ENCODE measurements at places on chromosomes 16 and 17.

- DNase-seq = no peak
These were observed 73.7 kb downstream of the C16orf95 start for GRCh38 chr16:87243478-87243877.

GRCh38 chr17:58156839-58157803 is 8.9 kb downstream of the OR4D1 start:
- DNase-seq = no peak

DNA sequence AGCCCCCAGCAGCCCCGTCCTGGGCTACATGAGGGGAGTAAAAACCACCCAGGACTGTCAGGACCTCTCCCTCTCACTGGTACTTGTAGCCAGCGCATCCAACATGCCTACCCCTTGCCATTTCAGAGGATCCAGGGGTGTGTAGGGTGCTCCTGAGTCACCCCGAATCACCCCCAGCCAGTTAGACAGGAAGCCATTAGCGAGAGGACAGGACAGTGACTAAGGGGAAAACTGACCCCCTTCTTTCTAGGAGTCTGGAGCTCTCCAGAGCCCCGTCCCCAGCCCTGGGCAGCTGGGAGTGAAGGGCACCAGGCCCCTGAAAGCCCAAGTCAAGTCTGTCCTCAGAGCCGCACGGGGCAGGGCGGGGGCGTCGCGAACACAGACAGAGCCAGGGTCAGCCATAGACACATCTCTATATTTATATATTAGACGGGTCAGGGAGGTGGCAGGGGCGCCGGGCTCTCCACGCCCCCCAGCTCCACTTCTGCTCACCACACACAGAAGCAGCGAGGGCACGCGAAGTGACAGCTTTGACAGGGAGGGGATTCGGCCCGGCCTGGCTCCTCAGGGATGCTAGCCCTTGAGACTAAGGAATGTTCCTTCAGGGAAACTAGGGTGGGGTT is 485 bp upstream of the GDPD3 start:
- DNase-seq = no peak

- peak; percentile 75 for DNase-seq
These were observed 133.6 kb downstream of the SNX11 start for GRCh38 chr17:48241131-48241591.

- DNase-seq = no peak
These were observed 4.0 kb downstream of the UNC13D start for GRCh38 chr17:75839942-75840798.

- no peak for DNase-seq
These were observed 15.9 kb upstream of the DOK4 start for GRCh38 chr16:57502048-57502775.

- no peak for DNase-seq
These were observed 79.8 kb downstream of the TBC1D16 start for GRCh38 chr17:79955691-79956440.

GRCh38 chr17:59498530-59499307 is 66.7 kb upstream of the DHX40 start:
- peak; percentile 14 for DNase-seq

GRCh38 chr17:43823350-43824084 is 9.4 kb downstream of the MPP3 start:
- DNase-seq = no peak

GRCh38 chr17:69284646-69285045 is 42.3 kb downstream of the ABCA5 start:
- DNase-seq = no peak

GRCh38 chr17:19238167-19238505 is 970 bp downstream of the EPN2 start:
- no peak for DNase-seq

DNA sequence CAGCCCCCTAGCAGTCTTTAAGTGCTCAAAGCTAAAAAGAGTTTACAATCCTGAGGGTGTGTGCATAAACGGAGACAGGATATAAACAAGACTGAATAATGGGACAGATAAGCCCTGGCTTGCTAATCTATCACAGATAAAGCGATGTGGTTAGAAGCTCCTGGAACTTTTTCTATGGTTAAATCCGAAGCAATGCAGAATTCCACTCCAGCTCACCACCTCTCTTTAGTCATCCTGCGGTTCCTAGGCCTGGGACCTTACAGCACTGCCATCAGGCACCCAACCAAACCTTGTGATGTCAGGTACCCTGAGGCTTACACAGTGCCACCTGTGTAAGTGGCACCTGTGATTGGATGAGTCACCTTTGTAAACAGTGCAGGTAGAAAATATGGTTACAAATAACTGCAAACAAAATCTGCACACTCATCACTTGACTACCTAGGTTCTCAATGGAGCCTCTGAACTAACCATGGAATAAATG is 31.5 kb upstream of the B4GALNT2 start:
- DNase-seq = peak; percentile 73

DNA sequence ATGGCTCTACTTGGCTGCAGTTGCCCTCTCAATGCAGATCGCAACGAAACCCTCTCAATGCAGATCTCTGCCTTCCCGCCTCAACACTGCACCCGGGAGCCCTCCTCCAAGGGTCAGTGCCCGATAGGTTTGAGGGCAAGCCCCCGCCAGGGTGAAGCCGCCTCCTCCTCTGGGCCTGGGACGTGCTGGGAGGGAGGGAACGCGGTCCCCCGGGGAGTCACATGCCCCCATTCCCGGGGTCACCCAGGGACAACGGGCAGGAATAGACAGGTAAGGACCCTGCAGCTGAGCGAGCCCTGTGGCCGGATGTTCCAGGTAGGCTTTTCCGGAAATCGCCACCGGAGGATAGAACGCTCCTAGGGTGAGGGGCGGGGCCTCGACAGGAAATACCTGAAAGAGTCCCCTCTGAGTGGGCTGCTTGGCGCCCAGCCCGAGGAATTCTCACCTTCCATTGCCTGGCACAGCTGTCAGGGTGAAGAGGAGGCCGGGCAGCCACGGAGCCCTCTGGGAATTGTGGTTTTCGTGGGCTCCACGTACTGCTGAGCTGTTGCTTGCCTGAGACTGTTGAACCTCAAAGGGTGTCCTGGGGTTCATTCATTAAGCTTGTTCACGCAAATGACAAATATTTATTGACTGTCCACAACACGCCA is 12.8 kb downstream of the ZNF174 start:
- no peak for DNase-seq

GRCh38 chr17:70775679-70776078 is 606.3 kb downstream of the KCNJ2 start:
- DNase-seq = no peak

- DNase-seq = no peak
These were observed 43.6 kb downstream of the RNF157 start for GRCh38 chr17:76196675-76197074.

DNA sequence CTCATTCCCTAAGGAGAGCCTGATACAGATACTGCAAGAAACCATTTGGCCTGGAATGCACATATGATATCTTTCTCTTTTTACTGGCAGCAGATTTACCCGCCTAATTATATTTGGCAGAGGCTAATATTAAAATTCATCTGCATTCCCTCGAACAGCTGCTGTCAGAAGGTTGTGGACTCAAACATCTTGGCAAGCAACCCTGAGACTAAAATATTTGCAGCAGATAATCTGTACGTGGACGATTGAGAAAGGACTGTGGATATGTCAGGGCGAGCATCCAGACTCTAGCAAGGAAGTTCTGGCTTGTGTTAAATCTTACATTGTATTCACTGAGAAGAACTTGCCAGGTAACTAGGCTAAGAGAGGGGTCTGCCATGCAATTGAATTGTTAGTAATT is 65.2 kb downstream of the SNX20 start:
- no peak for DNase-seq

- no peak for DNase-seq
These were observed 14.6 kb downstream of the SPNS3 start for GRCh38 chr17:4448197-4448980.

Data from astrocyte of the spinal cord (primary cell).